Foreskin melanocyte (primary cell): ENCODE measurements at places on chromosomes 5 and 9.

DNA sequence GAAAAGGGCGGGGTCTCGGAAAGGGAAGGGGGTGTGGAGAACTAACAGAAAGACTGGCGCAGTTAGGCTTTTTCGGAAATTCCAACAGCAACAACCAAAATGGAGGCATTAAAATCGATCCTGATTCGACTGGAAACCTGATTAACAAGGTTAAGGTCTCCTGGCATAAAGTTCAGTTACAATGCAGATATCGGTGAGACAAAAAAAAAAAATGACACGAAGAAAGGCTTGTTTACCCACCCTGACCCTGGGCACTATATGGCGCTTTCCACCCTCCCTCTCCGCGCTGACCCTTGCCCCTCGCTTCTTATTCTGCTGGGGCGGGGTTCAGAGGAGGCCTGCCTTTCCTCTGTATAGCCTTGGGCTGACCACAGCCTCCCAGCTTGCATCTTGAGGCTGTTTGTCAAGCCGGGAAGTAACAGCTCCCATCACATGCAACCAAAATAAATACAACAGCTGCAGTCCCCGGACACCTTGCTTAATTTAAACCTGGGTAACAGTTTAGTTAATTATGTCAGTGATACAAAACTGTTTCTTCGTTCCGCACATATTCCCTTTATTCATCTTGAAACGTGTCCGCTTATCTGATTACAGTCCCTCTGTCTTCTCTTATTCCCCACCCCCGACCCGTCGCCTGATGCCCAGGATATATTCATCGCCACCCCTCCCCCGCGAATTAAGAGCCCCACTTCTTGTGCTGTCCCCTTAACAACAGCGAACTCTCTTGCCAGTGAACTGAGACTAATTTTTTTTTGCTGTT is 795 bp upstream of the PJA2 start:
- DNase-seq, result peak; percentile 85

GRCh38 chr5:109688630-109688969 is 1.1 kb upstream of the MAN2A1 start:
- DNase-seq, result no peak

DNA sequence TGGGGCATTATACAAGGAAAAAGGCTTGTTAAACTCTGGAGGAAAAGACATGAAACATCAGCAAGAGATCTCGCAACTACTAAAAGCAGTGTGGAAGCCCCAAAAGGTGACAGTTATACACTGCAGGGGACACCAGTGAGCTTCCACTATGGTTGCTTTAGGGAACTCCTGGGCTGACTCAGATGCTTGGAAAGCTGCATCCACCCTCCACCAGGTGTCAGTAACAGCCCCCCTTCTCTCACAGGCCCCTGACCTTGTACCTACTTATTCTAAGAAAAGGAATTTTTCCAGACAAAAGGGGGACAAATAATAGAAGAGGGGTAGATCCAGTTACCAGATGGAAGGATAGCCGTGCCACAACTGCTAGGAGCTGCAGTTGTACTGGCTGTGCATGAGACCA is 154.4 kb upstream of the COX7C start:
- no peak for DNase-seq

- no peak for DNase-seq
These were observed 20.2 kb upstream of the UBTD2 start for GRCh38 chr5:172303572-172304335.

DNA sequence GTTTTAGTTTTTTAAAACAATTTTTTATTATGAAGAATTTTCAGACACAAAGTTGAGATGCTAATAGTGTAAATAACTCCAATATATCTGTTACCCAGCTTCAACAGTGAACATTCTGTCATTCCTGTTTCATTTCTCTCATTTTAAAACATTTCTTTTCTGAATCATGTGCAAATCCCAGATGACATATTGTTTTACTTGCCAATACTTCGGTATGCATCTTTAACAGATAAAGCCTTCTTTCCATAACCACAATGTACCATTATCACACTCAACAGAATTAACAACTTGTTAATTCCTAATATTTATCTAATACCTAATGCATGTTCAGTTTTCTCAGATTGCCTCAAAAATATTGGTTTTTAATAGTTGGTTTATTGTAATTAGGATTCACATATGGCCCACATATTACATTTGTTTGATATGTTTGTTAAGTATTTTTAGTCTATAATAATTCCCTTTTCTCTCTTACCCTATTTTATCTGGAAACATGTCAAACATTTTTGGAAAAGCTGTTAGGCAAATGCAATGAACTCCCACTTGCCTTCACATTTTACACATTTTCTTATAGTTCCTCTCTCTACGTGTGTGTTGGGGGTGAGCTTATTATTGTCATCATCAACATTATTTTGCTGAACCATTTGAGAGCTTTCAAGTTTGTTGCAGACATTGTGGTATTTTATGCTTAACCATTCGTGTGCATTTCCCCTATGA is 58.7 kb upstream of the ANKRD55 start:
- DNase-seq, result no peak

DNA sequence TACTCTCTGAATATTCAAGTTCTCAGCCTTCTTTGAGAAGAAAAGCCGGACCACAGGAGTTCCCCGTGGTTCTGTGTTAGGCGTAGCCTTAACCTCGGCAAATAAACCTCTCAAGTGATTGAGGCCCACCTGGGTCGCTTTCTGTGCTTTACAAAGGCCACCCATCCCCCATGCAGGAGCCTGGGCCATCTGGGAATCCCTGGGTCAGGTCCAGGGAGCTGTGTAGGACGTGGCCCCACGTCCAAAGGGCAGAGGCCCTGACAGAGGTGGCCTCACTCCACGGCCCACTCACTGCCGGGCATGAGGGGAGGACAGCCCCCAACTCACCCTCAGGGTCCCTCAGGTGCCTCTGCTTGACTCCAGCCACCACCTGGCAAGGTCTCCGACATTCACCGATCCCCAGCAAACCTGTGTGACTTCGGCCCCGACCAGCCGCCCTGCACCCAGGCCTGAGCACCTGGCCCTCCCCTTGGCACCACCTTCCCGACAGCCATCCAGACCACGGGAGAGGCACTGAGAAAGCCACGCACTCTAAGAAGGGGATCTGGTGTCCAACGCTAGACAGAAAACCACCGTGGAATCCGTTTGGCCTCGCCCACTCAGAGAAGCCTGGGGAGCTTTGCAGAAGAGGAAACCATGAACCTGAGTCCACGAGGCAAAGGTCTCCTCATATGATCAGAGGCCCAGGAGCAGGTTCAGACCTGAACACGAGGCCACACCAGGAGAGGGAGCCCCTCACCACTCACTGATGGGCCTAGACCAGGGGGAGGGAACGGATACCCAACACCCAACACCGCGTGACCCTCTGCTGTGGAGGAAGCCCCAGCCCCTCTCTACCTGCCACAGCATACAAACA is 4.5 kb downstream of the SLC12A7 start:
- no peak for DNase-seq

- DNase-seq, result no peak
These were observed 374.9 kb downstream of the TLE4 start for GRCh38 chr9:79946712-79947111.

GRCh38 chr5:89994266-89994665 is 415.3 kb downstream of the CETN3 start:
- DNase-seq, result peak; percentile 74

GRCh38 chr9:93589688-93590087 is 13.3 kb downstream of the PHF2 start:
- no peak for DNase-seq

DNA sequence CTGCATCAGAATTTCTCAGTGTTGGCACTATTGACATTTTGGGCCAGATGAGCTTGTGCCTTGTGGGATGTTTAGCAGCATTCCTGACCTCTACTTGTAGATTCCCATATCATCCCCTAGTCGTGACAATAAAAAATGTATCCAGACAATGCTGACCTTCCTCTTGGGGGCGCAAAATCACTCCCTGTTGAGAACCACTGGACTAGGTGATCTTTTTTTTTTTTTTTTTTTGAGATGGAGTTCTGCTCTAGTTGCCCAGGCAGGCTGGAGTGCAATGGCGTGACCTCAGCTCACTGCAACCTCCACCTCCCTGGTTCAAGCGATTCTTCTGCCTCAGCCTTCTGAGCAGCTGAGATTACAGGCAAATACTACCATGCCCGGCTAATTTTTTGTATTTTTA is 22.6 kb downstream of the STXBP1 start:
- no peak for DNase-seq

DNA sequence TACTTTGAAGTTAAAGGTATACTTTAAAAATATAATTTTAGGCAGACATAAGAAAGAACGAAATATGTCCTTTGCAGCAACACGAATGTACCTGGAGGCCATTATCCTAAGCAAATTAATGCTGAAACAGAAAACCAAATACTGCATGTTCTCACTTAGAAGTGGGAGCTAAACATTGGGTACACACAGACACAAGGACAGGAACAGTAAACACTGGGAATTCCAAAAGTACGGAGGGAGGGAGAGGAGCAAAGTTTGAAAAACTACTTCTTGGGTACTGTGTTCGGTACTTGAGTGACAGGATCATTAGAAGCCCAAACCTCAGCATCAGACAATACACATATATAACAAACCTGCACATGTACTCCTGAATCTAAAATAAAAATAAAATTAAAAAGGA is 40.9 kb downstream of the TJP2 start:
- DNase-seq, result no peak

DNA sequence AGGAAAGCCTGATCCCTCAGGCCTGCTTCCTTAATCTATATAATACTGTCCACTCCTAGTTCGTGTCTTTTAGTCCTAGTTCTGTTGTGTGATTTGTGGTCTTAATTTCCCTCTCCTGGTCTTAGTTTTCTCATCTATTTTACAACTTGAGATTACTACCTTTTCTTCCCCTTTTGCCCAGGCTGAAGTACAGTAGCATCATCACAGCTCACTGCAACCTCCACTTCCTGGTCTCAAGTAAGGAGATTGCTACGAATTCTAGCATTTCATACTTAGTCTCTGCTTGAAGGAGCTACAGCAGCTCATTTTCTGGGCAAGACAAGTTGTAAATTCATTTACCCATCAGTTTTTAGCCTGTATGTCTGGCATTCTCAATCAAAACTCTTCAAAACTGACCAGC is 5.5 kb downstream of the TRIM32 start:
- no peak for DNase-seq

- no peak for DNase-seq
These were observed 256.9 kb upstream of the RASA1 start for GRCh38 chr5:87010736-87011135.

- DNase-seq, result no peak
These were observed 23.2 kb downstream of the CNTFR start for GRCh38 chr9:34566322-34566721.

DNA sequence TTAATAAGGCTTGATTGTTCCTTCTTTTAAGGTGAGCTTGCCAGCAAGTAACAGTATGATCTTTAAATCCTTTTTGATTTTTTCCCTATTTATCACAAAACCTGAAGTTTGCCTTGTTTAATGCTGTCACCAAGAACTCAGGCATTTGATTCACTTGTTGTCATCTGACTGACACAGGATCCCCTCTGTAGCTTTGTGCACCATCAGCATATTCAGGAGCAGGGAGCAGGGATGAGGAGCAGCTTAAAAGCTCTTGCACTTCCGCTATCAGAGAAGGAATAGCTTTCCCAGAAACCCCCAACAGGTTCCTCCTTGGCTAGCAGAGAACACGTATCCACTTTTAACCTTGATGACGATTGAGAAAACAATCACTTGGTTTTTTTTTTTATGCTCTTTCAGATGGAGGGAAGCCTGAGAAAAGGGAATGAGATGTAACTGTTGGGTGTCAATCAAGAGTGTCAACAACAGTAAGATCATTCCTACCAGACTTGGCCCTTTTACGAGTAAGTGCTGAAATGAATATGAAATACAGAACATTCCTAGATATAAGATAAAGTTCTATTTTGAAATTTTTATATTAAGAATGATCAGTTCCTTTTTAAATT is 433.1 kb upstream of the CDH18 start:
- DNase-seq, result no peak

GRCh38 chr5:51188001-51188591 is 195.2 kb upstream of the ISL1 start:
- no peak for DNase-seq
